ENCODE measurements at places on chromosomes 13 and 19.

DNA sequence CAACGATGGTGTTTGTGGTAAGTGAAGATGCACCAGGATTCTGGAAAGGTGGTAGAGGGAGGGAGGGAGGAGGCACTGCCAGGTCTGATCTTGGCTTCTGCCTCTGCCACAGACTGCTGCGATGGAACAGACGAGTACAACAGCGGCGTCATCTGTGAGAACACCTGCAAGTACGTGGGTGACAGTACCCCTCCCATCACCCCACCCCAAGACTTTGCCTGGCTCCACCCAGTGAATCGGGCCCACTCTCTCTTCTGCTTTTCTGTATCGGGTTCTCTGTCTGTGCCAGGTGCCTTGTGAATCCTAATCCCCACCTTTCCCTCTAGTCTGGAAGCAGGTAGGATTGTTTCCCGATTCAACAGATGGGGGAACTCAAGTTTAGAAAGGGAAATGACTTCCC, 2.5 kb downstream of the PRKCSH start:
- DNase-seq: no peak

GRCh38 chr19:39599116-39599515, 3.2 kb upstream of the LGALS13 start:
- DNase-seq: no peak

GRCh38 chr19:52993342-52994178, 20.2 kb upstream of the ERVV-1 start:
- DNase-seq: peak; percentile 78

DNA sequence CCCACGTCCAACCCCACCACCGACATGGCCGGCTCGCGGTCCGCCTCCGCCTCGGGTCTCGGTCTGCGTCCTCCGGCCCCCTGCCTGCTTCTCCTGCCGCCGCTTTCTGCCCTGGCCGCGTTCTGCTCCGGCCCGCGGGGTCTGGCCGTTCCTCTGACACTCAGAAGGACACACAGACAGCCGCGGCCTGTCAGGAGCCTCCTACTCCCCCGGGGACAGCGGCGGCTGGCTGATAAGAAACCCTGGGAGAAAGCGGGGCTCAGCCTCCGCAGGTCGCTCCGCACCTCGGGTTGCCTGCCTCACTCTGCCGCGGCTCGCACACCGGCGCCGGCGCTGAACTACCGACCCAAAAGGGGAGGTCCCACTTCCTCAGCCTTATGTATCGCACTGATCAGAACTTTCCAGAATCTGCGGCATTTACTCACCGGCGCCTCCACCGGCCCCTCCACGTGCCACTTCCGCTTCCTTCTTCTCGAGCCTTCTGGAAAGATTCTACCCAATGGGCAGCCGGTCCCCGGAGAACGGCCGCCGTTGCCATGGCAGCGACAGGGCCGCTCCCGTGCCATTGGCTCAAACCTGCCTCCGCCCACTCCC, at the start of gene HSPH1:
Gene HSPH1, minus strand, starts transcription at position 348 of the 594 bp plus-strand sequence. Its CDS starts 322 bp downstream, at position 26.
- DNase-seq: peak; percentile 99

- DNase-seq: no peak
Measured at GRCh38 chr13:71217827-71218226, 649.2 kb downstream of the DACH1 start.

GRCh38 chr13:22137361-22138050, 466.6 kb downstream of the FGF9 start:
- no peak for DNase-seq

DNA sequence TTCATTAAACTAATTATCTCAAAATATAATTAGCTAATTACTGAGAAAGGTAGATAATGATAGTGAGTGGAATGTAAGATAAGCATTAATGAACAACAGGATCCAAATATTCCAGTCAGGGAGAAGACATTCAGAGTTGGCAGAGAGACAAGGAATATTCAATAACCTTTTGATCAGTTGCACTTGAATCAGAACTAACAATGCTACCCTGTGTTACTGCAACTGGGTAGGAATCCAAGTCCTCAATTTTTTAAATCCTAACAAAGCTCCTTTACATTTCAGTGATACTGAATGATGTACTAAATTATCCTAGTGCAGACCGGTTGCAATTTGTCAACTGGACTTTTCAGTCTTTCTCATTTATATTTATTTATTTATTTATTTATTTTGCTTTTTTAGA, 107.1 kb upstream of the MIR17HG start:
- DNase-seq: no peak

GRCh38 chr19:43570174-43570791, 5.0 kb downstream of the XRCC1 start:
- no peak for DNase-seq

- DNase-seq: no peak
Measured at GRCh38 chr19:35123573-35123972, 8.0 kb downstream of the FXYD3 start.

DNA sequence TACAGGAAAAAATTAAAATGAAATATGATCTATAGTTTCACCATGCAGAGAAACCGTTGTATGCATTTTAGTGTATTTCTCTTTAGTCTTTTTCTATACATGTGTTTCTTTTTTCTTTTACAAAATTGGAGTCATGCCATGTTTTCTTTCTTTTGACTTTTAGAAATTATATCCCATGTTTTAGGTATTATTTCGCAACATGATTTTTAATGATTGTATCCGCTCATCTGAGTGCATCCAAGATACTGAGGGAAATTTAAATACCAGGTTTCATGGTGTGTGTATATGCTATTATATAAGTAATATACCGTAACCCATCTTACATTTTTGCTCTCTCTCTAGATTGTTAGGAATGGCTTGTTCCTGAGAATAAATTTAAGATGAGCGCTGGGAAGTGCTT, 82.3 kb downstream of the GPR12 start:
- no peak for DNase-seq

DNA sequence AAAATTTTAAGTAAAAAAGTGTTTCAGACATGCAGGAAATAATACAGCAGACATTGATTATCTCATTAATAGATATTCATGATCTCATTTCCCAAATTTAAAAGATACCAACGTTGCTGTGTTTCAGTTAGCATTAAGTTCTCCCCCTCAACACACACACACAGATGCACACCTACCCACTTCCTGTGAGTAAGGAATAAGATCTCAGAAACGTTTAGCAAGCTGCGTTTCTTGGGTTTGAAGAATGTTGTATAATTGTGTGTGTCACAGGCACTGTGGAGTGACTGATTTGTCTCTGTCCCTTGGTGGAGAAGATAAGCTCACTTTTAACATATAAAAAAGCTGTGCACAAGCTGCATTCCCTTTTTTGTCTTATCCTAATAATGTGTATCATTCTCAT, 196.8 kb downstream of the PDS5B start:
- no peak for DNase-seq

DNA sequence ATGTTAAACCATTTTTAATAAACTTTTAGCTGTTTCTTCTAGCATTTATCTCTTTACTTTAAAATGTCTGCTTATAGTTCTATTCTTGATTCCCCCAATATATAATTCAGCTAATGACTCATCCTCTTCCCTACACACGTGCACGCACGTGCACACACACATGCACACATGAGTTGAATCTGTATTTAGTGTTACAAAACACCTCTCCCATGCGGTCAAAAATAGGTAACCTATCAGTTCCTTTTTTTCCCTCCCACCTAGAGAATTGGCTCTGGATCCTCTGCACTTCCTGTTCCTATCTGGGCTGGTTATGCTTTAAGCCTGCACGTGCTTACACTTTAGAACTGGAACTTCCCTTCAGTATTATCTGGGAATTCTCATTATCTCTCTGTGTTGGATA, 144.1 kb downstream of the PAN3 start:
- DNase-seq: no peak

- no peak for DNase-seq
Measured at GRCh38 chr13:39586151-39586550, 16.8 kb downstream of the LHFPL6 start.

- no peak for DNase-seq
Measured at GRCh38 chr19:15538774-15539173, 30.4 kb downstream of the CYP4F22 start.

DNA sequence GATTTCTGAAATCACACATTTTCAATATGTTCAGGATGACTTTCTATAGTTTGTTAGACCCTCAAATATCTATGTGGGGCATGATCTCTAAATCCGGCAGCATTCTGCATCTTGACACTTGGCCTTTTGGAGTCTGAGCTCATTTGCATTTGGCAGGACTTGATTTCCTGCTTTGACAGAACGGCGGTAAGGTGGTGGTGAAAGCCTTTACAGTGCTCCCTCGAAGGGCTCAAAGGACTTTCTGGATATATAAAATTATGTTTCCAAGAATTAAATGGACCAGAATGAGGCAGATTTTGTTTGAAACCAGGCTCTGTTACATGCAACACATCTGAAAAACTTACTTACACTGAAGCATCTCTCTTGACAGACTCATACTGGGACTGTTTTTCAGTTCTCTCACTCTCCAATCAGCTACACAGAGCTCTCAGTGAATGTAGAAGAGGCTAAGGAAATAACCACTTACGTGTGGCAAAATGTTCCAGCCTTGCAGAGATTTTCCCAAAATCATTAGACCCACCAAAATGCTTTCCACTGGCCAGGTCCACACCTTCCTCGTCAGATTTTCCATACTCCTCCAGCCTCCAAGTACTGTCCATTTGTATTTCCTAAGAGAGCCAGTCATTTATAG, 207.2 kb downstream of the SPRY2 start:
- DNase-seq: peak; percentile 25

- DNase-seq: no peak
Measured at GRCh38 chr13:49925881-49926418, 10.2 kb downstream of the SPRYD7 start.

DNA sequence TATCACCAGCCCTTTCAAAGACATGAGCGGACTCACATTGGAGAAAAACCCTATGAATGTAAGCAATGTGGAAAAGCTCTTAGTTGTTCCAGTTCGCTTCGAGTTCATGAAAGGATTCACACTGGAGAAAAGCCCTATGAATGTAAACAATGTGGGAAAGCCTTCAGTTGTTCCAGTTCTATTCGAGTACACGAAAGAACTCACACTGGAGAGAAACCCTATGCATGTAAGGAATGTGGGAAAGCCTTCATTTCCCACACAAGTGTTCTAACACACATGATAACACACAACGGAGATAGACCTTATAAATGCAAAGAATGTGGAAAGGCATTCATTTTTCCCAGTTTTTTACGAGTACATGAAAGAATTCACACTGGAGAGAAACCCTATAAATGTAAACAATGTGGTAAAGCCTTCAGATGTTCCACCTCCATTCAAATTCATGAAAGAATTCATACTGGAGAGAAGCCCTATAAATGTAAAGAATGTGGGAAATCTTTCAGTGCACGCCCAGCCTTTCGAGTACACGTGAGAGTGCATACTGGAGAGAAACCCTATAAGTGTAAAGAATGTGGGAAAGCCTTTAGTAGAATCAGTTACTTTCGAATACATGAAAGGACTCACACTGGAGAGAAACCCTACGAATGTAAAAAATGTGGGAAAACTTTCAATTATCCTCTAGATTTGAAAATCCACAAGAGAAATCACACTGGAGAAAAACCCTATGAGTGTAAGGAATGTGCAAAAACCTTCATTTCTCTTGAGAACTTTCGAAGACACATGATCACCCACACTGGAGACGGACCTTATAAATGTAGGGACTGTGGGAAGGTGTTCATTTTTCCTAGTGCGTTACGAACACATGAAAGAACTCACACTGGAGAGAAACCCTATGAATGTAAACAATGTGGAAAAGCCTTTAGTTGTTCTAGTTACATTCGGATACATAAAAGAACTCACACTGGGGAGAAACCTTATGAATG, 17.6 kb downstream of the ZNF791 start:
- no peak for DNase-seq

DNA sequence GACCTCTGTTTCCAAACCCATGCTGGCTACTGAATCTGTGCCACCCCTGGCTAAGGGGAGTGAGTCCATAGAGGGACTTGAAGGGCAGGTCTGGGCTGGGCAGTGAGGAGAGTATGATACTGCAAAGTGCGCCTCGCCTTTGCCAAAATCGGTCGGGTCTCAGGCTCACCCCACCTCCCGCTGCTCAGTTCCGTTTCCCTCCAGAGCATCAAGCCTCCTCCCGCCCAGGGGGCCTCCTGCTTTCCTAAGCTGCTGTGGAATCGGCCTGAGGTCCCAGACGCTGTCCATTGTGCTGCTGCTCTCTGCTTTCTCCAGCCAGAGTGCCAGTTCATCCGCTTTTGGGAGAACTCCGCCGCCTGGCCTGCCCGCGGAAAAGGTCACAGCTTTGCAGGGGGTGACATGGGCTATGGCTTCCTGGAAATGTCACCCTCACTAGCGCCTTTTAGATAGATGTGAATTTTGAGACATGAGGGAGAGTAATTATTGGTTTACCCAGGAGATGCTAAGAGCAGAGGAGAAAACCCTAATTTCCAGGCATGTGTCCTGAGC, 1418.4 kb downstream of the UQCRFS1 start:
- DNase-seq: no peak

DNA sequence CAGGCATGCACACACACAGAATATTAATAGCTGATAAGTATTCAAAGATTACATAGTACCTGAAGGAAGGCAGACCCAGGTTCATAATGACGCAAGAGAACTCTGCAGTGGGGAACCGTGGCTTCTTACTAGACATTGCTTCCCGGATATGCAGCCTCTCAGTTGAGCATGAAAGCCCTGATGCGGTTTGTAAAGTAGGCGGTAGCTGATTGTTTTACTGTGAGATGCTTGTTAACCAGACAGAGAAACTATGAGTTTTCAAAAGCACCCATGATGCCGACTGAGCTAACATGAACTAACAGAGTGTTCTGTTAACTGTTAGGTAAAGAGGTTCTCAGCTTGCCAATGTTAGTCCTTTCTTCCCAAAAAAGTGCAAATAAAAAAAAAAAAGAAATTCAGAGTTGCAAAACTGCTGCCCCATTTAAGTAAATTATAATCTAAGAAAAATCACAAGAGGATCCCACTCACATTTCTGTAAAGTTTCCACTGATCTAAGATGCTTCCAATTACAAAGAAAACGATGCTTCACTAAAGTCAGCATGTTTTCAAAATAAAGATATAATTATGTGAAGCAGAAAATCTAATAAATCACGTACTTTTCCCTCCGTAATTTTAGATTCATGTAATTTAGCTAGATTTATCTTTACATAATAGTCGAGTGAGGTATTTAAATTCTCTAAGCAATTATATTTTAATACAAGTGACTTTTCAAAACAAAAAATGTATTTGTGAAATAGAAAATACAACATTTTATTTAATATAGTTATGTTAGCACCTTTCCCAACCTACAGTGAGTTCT, 2.2 kb downstream of the FLT1 start:
- peak; percentile 31 for DNase-seq

DNA sequence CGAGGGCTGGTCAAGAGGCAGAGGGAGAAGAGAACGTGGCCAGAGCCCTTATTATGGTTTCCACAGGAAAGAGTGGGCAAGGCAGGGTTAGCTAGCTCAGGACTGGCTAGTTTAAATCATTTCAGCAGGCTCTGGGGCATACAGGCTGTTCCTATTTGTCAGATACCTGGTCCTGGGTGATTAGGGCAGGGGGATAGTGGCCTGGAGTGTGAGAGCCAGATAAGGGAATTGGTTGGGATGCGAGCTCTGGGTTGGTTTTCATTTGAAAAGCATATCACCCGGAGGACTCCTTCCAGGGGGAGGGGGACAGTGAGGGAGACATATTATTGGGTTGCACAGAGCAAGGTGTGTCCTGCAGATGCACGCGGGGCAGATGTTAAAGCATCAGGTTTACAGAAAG, 75.3 kb upstream of the CLDN10 start:
- DNase-seq: no peak

Data from right kidney (tissue), 9 donors.